ENCODE measurements at places on chromosomes 4 and X.

GRCh38 chr4:1597021-1597931 lies 86.8 kb downstream of the FAM53A start:
- no peak for DNase-seq

GRCh38 chrX:13761606-13762414 lies 27.3 kb downstream of the OFD1 start:
- DNase-seq: no peak

GRCh38 chr4:12852338-12853307 lies 631.5 kb downstream of the RAB28 start:
- no peak for DNase-seq

- DNase-seq: no peak
Observed at GRCh38 chr4:105637408-105638176, 70.9 kb downstream of the INTS12 start.

GRCh38 chr4:8854931-8855330 lies 16.7 kb downstream of the HMX1 start:
- no peak for DNase-seq

GRCh38 chr4:165331823-165332222 lies 4.4 kb downstream of the MSMO1 start:
- no peak for DNase-seq

DNA sequence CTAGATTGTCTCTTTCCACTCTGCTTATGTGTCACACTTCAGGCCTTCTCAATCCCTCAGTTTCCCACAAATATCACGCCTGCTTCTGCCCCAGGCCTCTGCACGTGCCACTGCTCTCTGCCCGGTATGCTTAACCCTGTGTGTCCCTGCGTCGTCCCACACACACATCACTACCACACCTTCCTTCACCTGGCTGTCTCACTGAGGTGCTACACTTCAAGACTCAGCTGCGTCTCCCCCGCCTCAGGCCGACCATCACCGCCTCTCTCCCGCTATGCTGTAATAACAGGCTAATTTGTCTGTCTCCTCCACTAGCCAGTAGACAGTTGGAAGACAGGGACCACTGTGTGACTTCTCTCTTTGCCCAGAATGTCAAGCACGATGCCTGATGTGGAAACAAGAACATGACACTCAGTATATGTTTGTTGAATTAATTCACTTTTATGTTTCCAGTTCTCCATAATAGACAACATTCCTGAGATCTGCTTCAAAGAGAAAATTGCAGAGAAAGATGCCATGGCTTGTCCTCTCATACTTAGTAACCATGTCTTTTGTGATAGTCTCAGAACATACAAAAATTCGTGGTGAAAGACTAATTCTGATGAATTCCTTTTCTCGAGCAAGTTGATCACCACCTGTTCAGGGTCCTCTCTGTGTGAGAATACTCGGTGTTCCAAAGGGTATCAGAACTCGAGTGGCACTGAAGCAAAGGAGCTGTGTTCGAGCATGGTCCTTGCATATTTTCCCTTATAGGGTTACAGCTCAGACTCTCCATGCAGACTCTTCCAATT lies 54.2 kb downstream of the AFAP1 start:
- DNase-seq: no peak

- no peak for DNase-seq
Observed at GRCh38 chr4:140057701-140058100, 96.3 kb downstream of the MAML3 start.

- DNase-seq: no peak
Observed at GRCh38 chr4:53477038-53477565, 99.7 kb downstream of the FIP1L1 start.

- DNase-seq: no peak
Observed at GRCh38 chr4:123597586-123597985, 201.0 kb downstream of the SPRY1 start.

DNA sequence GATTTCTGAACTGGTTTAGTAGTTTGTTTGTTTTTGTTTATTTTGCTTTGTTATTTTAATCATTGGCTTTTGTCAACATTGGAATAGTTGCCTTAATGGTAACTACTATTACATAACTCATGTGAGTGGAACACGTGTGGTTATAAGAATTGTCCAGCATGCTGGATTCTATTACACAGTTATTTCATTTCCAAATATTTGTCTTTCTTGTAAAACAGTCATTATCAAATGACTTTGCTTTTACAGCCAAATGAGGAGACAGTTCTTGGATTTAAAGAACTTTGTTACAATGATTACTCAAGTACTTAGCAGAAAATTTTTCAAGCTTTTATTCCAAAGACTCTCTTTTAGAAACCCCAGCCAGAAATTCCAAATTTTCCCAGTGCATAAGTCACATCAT lies 516.1 kb upstream of the MAGEB2 start:
- DNase-seq: no peak

- peak; percentile 34 for DNase-seq
Observed at GRCh38 chrX:96685210-96686099, 813 bp downstream of the DIAPH2 start.

DNA sequence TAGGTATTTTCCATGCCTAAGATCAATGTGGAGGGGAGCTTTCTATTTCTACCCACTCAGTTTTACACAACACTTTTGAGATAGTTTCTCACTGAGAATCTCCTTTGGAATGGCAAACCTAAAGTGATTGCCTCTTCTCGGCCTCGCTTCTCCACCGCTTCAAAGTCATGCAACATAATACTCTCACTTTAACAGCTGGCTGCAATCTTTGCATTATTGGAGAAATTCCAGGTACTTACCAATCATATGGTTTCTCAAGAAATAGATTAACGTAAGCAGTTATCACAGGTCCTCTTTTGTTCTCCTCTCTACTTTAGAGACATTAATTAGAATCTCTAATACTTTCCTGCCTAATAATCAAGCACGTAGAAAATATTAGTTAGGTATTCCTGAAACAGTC lies 3.7 kb upstream of the IL13RA2 start:
- no peak for DNase-seq

DNA sequence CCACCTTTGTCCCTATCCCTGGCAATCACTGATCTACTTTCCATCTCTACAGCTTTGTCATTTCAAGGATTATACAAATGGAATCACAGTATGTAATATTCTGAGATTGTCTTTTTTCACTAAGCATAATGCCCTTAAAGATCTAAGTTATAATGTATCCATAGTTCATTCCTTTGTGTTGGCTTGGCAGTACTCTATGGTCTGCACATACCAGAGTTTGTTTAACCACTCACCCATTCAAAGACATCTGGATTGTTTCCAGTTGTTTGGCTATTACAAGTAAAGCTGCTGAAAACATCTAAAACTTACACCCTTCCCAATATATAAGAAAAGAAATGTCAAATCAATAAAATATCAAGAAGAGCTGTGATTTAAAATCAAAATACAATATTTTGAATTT lies 26.0 kb upstream of the AWAT1 start:
- DNase-seq: no peak

DNA sequence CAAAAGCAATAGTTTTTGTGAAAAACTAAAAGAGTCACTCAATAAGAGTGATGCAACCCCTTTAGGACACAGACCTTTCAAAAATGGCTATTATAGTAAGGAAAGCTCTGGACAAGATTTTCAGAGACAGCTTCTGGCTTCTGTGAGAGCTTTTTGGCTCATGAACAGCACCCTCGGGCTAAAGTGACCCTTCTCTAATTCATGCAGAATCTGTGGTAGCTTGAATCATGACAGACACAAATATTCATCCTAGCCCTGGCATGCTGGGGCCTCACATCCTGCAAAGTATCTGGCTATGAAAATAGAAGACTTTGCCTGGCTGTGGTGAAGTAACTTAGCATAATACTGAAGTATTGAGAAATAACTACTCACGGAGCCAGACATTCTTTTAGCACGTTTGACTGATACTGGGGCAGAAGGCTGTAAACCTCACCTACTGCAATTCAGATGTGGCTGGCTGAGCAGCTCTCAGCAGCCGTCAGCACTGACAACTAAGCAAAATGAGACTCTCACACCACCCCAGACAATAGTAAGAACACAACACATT lies 327.3 kb downstream of the MAPK10 start:
- DNase-seq: no peak

- DNase-seq: no peak
Observed at GRCh38 chr4:151760002-151760401, 805 bp downstream of the GATB start.

GRCh38 chrX:291411-291901 lies 10.3 kb downstream of the PLCXD1 start:
- no peak for DNase-seq

GRCh38 chrX:115047181-115047580 lies 29.8 kb upstream of the IL13RA2 start:
- no peak for DNase-seq

DNA sequence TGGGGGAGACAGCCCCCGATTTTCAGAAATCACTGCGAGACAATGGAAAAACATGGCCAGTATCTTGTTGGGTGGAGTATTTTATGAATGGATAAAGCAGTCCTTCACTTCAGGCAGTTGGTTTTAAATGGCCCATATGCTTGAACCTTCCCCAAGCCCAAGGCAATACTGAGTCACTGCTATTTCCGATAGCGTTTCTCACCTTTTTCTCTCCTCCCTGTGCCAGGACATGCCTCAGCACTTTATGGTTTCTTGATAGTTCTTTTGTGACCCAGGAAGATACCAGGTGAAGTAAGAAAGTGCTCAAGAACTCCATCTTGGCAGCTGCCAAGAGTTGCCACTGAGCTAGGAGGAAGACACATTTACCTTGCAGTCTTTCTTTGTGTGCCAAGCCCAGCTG lies 26.8 kb upstream of the ESX1 start:
- DNase-seq: no peak

DNA sequence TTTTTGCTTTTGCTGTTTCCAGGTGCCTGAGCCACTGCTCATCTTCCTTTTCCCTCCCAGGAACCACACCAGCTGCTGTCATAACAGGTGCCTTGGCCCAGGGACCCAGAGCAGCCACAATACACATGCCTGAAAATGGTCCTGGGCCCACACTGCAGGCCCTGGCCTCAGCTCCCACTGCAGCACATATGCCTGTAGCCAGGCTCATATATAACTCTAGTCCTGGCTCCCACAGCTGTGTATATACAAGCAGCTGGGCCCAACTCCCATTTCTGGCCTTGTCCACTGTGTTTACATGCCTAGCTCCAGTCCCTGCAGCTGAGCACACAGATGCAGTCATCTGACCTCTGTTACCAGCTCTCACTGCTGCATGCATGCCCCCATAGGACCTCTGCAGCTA lies 930.5 kb downstream of the ADGRL3 start:
- DNase-seq: no peak

- peak; percentile 64 for DNase-seq
Observed at GRCh38 chrX:41085512-41085877, 250 bp downstream of the USP9X start.

DNA sequence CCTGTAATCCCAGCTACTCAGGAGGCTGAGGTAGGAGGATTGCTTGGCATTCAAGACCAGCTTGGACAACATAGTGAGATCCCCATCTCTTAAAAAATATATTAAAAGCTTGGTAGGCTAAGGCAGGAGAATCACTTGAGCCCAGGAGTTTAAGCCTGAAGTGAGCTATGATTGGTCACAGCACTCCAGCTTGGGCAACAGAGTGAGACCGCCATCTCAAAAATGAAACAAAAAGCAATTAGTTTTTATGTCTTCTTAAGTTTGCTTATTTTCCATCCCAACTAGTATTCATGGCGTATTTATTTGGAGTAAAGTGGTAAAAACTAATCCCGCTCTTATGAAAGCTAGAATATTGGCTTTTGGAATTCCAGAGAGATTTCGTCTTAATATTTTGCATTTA lies 25.4 kb upstream of the PDE5A start:
- DNase-seq: no peak

- DNase-seq: no peak
Observed at GRCh38 chr4:104502471-104502870, 7.8 kb upstream of the CXXC4 start.

DNA sequence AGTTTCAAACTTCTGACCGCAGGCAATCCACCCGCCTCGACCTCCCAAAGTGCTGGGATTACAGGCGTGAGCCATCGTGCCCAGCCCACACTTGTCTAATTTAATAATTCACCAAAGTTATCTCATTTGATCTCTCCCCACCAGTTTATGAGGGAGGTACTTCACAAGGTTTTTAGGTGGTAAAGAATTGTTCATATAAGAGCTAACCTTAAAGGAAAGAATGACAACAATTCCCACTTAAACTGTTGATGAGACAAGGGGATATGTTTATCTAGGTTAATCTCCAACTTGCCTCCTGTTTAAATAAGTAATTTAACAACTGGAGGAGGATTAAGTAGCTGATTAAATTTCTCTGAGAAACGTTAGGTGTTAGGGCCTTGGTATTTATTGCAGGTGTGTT lies 117.6 kb upstream of the CBLL2 start:
- DNase-seq: no peak

- no peak for DNase-seq
Observed at GRCh38 chr4:184197536-184198082, 20.1 kb downstream of the ENPP6 start.

- no peak for DNase-seq
Observed at GRCh38 chr4:122826079-122826527, 528 bp upstream of the FGF2 start.

Measured in activated CD4-positive, alpha-beta T cell treated with anti-CD3 and anti-CD28 coated beads for 4 hours (primary cell).